DMS53 (cell line): ENCODE measurements at places on chromosomes 2 and 18.
A peak's percentile ranks its signal among the peaks of the same experiment; 100 is the strongest.

DNA sequence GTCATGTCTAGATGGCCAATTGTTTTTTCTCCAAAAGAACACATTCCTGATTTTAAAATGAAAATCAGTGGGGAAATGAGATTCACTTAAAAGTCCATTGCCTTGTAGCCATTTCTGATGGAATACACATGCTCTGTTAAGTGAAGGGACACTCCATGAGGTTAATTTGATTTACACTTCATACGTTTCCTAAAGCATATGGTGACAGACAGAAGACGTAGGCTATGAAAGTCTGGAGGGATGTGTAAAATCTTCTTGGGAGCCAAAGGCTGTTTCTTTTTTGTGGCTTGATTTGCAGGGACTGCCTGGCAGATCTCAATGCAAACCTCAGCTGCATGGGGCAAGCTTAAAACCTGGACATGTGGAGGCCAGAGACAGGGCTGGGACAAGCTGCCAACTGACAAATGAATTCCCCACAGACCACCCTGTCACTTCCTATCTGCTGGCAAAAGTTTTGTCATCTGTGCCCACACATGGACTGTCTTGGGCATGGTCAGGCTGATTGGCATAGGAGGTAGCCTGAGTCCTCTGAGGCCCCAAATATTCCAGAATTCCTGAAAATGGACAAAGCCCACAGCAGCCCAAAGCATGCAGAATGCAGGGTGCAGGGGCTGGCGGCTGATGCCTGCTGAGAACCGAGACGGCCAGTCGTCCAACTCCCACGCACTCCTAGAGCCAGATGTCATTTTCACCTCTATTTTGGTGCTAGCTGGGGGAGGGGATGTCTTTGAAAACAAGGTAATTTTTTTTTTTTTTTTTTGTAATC, 73.9 kb downstream of the SDC1 start:
- no peak for DNase-seq

- no peak for DNase-seq
Observed at GRCh38 chr18:56807901-56808300, 156.7 kb downstream of the WDR7 start.

GRCh38 chr2:195388028-195388427, 269.0 kb upstream of the SLC39A10 start:
- DNase-seq, result no peak

- DNase-seq, result no peak
Observed at GRCh38 chr2:133040170-133040569, 370.2 kb upstream of the LYPD1 start.

GRCh38 chr2:15894481-15895144, 45.7 kb upstream of the MYCN start:
- DNase-seq, result no peak

- peak; percentile 49 for DNase-seq
Observed at GRCh38 chr2:187299122-187299906, 148.7 kb downstream of the CALCRL start.

- DNase-seq, result no peak
Observed at GRCh38 chr2:98555696-98556095, 52.6 kb downstream of the COA5 start.
